ENCODE measurements at places on chromosomes 1 and 21.
A peak's percentile ranks its signal among the peaks of the same experiment; 100 is the strongest.

DNA sequence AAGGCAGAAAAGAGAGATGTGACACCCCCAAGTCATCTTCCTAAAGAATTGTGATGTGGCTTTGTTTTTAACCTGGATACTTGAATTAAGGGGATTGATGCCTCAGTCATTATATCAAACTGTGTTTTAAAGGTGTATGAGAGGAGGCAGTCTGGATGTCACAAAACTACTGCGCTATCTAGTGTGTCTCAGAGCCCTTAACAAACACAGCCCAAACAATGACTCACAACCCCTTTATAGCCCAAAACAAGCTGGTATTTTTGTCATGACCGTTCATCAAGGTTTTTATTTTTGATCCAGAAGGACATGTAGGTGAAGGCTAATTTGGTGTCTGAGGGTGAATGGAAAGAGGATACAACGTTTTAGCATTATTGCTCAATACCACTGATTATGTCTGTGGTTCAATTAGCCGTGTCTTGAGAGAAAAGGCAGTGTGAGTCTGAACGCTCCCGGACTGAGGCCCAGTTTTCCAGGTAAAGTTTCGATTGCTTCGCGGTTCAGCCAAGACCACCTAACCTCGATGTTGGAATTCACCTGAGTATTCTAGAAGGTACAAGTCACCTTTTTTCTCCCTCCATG is 71.6 kb downstream of the SGIP1 start:
- no peak for DNase-seq

DNA sequence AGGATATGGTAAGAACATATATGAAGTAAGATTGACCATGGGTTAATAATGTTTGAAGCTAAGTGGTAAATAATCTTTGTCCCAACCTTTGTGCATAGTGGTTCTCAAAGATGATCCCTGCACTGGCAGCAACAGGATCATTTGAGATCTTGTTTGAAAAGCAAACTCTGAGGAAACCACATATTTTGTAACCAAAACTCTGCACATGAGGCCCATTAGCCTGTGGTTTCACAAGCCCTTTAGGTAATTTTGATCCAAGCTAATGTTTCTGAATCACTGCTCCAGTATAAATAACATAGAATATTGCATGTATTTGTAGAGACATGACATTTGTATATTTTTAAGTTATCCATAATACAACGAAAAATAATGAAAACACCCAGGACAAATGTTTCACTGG is 147.9 kb upstream of the RGS18 start:
- DNase-seq: no peak

- no peak for DNase-seq
These were observed 392.4 kb downstream of the TTLL7 start for GRCh38 chr1:83606416-83606955.

DNA sequence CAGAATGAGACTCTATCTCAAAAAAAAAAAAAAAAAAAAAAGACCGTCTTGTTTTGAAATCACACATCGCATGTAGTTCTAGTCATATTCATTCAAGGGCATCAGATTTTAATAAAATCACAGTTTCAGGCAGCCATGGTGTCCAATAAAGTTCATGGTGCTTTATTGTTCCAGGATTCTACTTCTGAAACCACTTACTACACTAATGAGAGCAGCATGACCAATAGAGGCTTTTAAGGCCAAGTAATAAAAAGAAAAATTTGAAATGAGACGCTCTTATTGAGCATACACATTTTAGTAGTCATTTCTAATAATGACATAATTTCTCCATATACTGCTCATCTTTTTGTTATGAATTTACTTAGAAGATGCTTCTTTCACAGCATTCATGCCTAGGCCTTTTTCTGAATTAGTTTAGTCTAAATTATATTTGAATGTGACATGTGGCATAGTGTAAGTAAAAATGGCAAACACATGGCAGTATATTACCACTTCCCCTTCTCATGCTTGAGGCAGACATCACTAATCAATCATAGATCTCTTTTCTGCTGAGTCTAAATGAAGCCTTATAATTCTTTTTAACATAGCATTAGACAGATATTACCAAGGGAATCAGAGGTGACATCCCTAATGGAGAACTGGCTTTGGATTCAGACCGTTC is 18.5 kb downstream of the NTMT2 start:
- DNase-seq: no peak

- no peak for DNase-seq
These were observed 13.1 kb downstream of the KRTAP13-1 start for GRCh38 chr21:30408782-30409494.

GRCh38 chr21:26918323-26919079 is 48.4 kb downstream of the ADAMTS5 start:
- DNase-seq: no peak

- DNase-seq: peak; percentile 21
These were observed 2.9 kb upstream of the PDZK1IP1 start for GRCh38 chr1:47192458-47193384.

GRCh38 chr1:6962478-6962995 is 177.3 kb downstream of the CAMTA1 start:
- DNase-seq: peak; percentile 65

DNA sequence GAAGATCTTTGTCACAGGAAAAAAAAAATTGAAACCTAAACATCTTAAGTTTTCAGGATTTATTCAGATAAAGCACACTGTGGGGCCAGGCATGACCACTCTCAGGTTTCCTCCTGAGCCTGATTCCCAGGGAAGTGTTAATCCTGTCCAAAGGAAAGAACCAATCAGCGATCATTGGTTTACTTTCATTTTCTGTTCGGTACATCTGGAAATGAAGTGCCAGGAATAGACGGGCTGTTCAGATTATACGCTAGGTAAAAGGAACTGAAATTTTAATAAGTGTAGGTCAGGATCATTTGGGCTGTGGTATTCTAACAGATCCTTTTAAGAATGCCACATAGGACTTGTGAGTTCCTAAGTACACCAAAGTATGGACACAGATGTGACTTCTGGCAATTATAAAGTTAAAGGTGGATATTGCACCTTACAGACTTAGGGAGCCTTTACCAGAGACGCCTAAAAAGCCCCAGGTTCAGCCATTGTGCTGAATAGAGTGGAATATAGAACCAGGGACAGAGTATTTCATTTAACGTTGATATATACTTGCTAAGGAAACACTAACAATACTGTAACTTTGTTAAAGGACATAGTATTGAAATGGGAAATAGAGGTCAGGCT is 9.3 kb upstream of the CACYBP start:
- no peak for DNase-seq

GRCh38 chr21:29613021-29613420 is 314.3 kb downstream of the BACH1 start:
- no peak for DNase-seq

DNA sequence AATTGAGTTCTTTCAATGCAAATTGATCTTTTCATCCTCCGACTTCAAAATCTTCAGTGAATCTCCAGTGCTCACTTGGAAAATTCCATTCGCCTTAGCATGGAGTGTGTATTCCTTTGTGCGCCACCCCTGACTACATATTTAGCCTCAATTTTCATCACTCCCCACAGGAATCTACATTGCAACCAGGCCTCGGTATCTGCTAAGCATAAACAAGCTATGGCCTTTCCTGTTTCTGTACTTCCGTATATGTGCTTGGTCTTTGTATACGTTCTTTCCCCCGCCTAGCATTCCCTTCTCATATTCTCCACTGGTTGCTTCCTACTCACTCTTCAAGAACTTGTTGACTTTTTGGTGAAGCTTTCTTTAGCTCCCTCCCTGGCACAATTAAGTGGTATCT is 470.8 kb downstream of the LMO4 start:
- no peak for DNase-seq

- DNase-seq: no peak
These were observed 37.5 kb upstream of the NADK start for GRCh38 chr1:1815606-1816281.

DNA sequence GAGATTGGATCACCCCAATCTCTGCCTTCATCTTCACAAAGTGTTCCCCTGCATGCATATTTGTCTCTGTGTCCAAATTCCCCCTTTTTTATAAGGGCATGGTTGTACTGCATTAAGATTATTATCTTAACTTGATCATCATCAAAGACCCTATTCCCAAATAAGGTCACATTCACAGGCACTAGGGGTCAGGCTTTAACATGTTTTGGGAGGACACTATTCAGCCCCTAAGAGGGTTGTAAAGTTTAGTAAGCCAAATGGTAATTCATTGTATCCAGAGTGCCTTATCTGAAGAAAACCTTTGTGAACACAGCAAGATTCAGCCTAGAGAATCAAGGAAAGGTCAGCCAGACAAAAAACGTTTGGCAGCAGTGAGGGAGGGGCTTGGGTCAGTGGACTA is 317.6 kb upstream of the PLD5 start:
- DNase-seq: no peak

DNA sequence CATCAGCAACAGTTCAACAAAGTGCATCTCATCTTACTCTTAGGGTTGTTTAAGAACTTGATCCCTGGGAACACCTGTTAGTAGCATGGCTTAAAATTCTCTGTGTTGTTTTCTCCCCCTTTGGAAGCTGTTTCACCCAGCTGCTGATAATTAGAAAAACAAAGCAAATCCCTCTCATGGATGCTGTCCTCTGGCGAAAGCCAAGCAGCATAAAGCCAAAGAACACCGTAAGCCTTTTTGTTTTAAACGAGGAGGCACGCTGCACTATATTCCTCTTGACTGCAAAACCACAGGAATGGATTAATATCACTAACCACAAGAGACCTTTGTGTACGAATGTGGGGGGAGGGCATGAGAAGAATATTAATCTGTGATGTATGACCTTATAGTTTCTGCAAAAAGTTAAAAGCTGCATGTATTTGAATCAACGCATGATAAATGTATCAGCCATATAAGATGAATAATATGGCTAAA is 923.2 kb downstream of the LTN1 start:
- no peak for DNase-seq

DNA sequence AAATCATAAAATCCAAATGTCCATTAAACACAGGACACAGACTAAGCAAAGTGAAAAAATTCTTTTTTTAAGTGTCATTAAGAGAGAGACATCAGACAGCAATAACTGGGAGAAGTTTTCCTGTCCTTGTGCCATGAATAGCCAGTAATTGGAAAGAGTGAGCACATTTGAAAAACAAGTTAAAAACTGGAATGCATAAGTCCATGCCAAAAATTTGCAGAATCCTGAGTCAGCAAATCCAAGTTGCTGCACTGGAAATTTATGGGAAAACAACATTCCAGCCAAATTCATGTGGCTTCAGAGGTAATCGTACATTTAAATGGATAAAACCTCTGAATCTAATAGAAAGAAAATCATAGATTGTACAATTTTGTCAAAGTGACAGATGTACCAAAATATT is 291.4 kb downstream of the LRRC40 start:
- no peak for DNase-seq

DNA sequence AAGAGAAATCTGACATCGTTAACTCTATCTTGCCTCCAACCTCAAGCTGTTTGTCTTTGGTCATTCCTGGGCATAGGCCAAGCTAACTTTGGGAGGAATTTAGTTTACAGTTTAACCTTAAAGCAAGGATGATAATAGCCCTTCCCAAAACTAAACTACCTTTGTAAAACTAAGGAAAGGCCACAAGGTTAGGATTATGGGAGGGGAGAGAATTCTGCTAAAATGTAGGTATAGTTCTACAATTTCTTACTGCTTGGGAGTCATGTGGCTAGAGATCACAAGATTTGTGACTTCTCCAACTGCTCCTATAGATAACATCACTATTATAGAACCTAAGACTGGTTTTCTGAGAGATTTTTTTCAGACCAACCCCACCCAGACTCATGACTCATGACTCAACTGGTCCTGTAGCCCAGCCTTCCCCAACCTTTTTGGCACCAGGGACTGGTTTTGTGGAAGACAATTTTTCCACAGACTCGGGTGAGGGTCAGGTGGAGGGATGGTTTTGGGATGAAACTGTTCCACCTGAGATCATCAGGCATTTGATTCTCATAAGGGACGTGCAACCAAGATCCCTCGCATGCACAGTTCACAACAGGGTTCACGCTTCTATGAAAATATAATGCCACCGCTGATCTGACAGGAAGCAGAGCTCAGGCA is 70.7 kb upstream of the MUTYH start:
- DNase-seq: no peak

DNA sequence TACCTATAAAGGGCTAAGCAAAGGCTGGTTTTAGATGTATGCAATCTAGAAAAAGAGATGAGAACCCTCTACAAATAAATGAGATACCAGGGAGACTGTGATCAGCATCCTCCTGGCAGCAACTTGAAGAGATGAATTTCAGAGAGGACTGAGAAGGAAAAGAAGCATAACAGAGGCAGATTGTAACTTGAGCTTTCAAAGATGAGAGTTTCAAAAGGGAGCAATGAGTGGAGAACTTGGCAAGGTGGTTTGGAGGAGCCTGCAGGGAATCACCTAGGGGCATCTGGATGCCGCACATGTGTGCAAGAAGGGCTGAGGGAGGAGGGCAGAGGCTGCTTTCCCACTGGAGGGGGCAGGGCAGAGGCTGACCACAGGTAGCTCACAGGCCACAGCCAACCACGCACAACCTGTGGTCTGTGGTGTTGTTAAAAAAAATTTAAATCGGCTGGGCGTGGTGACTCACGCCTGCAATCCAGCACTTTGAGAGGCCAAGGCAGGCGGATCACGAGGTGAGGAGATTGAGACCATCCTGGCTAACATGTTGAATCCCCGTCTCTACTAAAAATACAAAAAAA is 50.2 kb downstream of the PCNX2 start:
- DNase-seq: no peak

DNA sequence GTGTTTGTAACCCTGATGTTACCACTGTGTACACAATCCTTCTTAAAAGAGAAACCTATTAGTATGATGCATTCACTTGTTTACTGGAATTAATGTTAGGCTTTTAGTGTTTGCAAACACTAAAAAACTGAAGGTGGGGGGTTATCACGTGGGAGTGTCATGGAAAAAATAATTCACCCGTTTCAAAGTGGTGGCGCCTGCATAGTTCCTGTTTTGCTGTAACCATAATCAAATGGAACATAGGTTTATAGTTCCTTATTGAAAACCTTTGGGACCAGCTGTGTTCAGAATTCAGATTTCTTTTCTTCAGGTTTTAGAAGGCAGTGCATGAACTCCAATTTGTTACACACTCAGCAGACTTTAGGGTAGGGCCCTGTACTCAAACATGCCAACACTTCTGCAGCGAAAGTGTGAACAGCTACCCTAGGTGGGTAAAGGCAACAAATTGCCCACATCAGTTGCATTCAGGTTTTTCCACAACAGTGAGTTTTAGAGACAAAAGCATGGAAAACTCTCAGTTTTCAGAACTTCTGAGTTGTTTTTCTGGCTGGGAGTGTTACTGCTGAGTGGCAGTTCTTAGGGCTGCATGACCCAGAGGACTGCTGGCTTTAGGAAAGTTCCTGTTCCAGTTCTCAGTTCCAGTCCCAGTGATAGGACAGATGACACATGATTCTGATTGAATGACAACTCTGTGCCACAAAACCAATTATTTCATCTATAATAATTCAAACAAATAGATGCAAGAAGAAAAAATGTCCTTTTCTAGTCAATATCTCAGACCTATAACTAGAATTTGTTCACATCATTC is 29.1 kb upstream of the IVNS1ABP start:
- no peak for DNase-seq

DNA sequence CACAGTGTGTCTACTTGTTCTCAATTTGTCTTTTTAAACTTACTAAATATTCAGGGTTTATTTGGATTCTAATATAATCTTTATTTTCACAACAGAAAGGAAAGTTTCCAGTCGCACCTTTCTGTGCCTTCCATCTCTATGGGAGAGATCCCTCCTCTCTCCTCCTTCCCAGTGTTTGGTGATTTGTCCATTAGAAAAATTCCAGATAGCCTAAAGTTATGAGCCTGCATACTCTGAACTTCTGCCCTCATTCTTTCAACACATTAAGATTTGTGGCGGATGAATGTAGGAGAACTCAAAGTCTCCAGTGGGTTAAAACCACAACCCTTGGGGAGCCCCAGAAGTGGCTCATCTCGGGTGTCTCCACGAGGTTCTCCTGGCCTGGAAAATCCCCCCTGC is 3.6 kb downstream of the NHLH2 start:
- DNase-seq: no peak
